ENCODE measurements at places on chromosomes 5 and 9. TPM values are rescaled to one million over a fixed set of nuclear protein-coding genes. Genes with fewer than 3 reads are reported as not detected.

DNA sequence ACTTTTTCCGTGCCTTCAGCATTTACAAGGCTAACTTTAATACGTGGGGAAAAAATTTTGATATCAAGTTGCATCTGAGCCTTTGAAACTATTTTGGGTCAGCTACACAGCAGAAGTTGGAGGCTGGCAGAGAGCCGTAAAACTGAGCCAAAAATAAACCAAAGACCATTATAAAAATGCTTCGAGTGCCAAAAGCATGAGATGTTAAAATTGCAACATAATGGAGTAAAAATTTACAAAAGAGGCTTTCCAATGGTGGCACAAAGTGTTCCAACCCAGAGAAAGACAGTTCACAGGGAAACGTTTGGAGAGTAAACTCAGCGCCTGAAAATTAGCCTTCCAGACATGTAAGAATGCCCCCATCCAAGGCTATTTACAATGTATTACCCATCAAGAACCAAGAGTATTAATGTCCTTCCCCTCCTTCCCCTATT is 190.3 kb downstream of the TLE1 start:
- H3K36me3 ChIP-seq = no peaks in the 10 kb centered on the region
- no peak overlapping the region for H3K4me3 ChIP-seq
- H3K27ac ChIP-seq = peak overlapping the region; percentile 68
- H3K27me3 ChIP-seq = peaks cover 23% of the 10 kb centered on the region
- no peak for DNase-seq

GRCh38 chr9:83382421-83382820 is 155.8 kb downstream of the FRMD3 start:
- no peaks in the 10 kb centered on the region for H3K27me3 ChIP-seq
- no peaks in the 10 kb centered on the region for H3K36me3 ChIP-seq
- H3K4me1 ChIP-seq = no peaks in the 10 kb centered on the region
- H3K27ac ChIP-seq = no peak overlapping the region

GRCh38 chr9:113996531-113997001 is 81.5 kb downstream of the AMBP start:
- H3K4me1 ChIP-seq = peaks cover 7% of the 10 kb centered on the region
- H3K36me3 ChIP-seq = peaks cover 15% of the 10 kb centered on the region

- H3K4me1 ChIP-seq = peaks cover 1% of the 10 kb centered on the region
- H3K4me3 ChIP-seq = no peak overlapping the region
- DNase-seq = no peak
- no peaks in the 10 kb centered on the region for H3K36me3 ChIP-seq
- no peak overlapping the region for H3K27ac ChIP-seq
Measured at GRCh38 chr9:13648676-13649075, 369.2 kb upstream of the MPDZ start.

Gene TSLP
- not detected for total RNA-seq

Gene ZFP62
- 21.7 TPM for total RNA-seq

GRCh38 chr9:14561929-14562405 is 131.3 kb downstream of the ZDHHC21 start:
- no peaks in the 10 kb centered on the region for H3K36me3 ChIP-seq
- no peak for DNase-seq
- H3K4me1 ChIP-seq = peaks cover 9% of the 10 kb centered on the region
- H3K27me3 ChIP-seq = no peaks in the 10 kb centered on the region
- no peak overlapping the region for H3K27ac ChIP-seq

DNA sequence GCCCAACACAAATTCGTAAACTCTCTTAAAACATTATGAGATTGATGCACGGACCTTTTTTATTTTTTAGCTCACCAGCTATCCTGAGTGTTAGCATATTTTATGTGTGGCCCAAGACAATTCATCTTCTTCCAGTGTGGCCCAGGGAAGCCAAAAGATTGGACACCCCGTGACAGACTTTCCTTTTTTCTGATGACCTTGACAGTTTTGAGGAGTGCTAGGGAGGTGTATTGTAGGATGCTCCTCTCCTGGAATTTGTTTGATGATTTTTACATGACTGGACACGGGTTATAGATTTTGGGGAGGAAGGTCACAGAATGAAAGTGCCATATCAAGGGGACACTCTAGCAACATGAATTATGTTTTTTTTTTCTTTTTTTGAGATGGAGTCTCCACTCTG is 69.3 kb upstream of the FANCC start:
- no peak overlapping the region for H3K4me3 ChIP-seq
- DNase-seq = no peak
- no peaks in the 10 kb centered on the region for H3K36me3 ChIP-seq
- H3K4me1 ChIP-seq = peaks cover 9% of the 10 kb centered on the region
- H3K27me3 ChIP-seq = peaks cover 2% of the 10 kb centered on the region

GRCh38 chr5:112635771-112636731 is 101.6 kb upstream of the APC start:
- peaks cover 3% of the 10 kb centered on the region for H3K4me1 ChIP-seq
- no peak overlapping the region for H3K4me3 ChIP-seq
- no peak for DNase-seq
- H3K27ac ChIP-seq = no peak overlapping the region
- no peaks in the 10 kb centered on the region for H3K36me3 ChIP-seq

GRCh38 chr5:3394891-3395599 is 200.6 kb upstream of the IRX1 start:
- H3K4me3 ChIP-seq = no peak overlapping the region
- H3K27ac ChIP-seq = no peak overlapping the region
- H3K4me1 ChIP-seq = no peaks in the 10 kb centered on the region
- no peaks in the 10 kb centered on the region for H3K27me3 ChIP-seq
- no peaks in the 10 kb centered on the region for H3K36me3 ChIP-seq

DNA sequence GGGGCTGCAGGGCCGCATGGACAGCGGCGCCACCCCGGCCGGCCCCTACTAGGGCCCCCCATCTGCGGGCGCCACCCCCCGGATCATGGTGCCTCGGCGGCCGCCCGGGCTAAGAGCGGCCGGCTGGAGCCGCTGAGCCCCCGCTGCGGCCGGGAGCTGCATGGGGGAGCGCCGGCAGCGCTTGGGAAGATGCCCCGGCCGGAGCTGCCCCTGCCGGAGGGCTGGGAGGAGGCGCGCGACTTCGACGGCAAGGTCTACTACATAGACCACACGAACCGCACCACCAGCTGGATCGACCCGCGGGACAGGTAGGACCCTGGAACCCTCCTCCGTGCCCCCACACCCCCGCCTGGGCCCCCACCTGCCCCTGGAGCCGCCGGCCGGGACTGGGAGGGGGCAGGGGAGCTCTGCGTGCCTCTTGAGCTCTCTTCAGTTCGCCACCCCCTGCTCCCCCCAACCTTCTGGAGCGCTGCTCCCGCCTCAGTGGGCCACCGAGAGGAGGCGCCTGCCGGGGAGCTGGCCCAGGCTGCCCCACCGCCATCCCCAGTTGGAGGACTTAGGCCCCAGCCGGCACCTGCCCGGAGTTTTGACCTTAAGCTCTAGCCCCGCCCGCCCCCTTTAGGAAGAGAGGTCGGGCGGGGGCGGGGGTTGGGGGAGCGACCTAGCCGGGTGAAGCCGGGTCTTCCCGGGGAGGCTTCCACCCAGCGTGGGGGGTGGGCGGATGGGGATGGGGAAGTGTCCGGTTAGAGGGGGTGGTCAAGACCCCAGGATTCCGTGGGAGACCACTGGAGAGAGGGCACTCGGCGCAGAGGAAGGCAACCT is 730 bp downstream of the WWC1 start:
- no peak for DNase-seq
- H3K36me3 ChIP-seq = no peaks in the 10 kb centered on the region
- peaks cover 25% of the 10 kb centered on the region for H3K4me1 ChIP-seq
- no peak overlapping the region for H3K27ac ChIP-seq
- H3K4me3 ChIP-seq = peak overlapping the region; percentile 40

Gene EFNA5
- total RNA-seq = 35.4 TPM

- DNase-seq = no peak
- H3K36me3 ChIP-seq = no peaks in the 10 kb centered on the region
- no peaks in the 10 kb centered on the region for H3K27me3 ChIP-seq
- H3K27ac ChIP-seq = no peak overlapping the region
Measured at GRCh38 chr5:61275841-61276240, 56.2 kb upstream of the ZSWIM6 start.

Gene PKD2L2
- total RNA-seq = not detected

Gene FOXD4L5
- 0.16 TPM for total RNA-seq

DNA sequence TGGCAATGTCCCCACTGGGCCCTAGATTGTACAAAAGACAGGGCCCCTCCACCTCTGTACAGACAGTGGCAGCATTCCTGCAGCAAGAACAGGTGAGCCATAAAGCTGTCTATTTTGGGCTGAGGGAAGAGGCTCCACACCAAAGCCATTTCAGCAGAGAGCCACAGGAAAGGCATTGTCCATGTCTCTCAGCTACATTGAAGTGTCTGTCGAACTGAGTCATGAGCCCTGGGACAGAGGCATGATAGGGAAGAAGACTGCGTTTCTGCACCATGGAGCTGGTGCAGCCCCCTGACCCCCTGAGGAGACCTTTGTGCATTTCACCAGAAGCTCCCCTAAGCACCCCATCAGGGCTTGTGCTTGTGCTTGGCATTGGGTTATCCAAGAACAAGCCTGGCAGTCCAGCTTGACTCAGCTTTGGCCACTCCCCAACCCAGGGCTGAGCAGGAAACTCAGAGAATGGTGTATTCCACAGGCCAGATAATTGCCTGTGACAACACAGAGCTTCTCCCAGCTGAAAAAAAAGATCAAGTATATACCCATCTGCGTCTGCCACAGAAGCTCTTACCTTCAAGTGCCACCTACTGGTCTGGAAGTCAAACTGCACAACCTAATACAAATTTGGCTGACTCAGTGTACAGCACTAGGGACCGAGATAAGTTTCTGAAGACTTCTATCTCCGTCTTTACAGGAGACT is 5.9 kb upstream of the FRMD3 start:
- DNase-seq = no peak
- peaks cover 5% of the 10 kb centered on the region for H3K27me3 ChIP-seq
- H3K36me3 ChIP-seq = no peaks in the 10 kb centered on the region
- no peaks in the 10 kb centered on the region for H3K4me1 ChIP-seq

Gene NDUFA8
- 48.5 TPM for total RNA-seq

DNA sequence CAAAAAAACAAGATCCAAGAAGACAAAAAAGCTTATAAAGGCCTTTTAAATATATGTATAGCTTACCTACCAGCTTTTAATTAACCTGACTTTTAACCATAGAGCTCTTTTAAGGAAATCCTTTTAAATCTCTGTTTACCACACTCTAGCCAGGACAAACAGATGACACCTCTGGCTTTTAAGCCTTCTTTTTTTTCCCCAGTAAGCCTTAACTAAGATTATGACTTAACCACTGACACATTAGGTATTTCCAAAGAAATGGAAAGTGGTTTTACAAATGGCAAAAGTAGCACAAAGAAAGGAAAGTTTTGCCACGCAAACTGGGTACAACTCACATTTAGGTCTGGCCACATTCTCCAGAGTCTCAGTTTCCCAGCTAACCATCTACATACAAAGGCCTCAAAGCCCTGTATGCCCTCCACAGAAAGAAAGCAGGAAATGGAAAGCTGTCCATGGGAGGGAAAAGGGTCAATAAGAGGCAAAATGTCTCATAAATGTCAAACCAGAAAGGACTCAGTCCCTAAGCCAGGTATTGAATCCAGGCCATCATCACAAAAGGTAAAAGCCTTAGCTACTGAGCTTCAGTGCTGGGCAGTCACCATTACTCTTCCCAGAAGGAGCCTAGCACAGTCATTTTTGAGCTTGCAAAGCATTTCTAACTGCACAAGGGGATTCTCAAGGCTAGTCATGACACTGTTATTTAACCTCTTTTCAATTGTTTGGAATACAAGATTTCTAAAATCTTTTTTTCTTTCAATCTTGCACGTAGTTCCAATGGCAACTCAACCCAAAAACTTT is 19.7 kb downstream of the TMEM161B start:
- H3K27me3 ChIP-seq = no peaks in the 10 kb centered on the region
- H3K4me1 ChIP-seq = peaks cover 5% of the 10 kb centered on the region
- DNase-seq = no peak
- H3K27ac ChIP-seq = no peak overlapping the region
- H3K4me3 ChIP-seq = no peak overlapping the region

DNA sequence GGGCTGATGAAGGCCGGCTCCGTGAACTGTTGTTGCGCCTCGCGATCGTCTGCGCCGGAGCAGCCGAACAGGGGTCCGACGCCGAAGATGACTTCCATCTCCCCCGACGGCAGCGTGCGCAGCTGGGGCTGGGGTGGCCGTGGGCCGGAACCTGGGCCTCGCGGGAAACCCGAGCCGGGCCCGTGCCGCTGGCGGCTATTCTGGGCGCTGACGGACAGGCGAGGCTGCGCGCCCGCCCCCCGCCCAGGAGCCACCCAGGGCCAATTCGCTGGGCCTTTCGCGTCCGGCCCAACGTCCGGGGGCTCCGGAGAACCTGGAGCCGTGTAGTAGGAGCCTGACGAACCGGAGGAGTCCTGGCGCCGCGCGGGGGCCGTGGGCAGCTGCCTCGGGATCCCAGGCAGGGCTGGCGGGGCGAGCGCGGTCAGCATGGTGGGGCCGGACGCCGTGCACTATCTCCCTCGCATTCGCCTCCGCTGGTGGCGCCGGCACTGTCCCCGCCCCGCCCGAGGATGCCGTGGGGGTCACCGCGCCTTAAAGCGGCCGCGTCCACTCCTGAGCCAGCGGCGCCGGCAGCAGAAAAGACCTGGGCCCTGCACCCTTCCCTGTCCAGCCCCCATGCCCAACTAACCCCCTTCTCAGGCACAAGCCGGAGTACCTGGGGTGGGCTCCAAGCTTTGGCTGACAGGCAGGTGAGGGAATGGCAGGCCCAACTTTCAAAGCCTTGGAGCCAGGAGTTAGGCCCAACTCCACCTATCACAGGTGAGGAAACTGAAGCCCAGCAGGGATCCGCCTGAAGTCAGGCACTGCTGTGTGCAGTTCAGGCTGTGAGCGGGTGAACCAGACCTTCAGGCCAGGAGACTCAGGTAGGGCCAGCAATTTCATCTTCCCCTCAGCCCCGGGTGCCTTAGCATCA is at the start of gene PROB1:
TSS of gene PROB1 (minus strand) at position 451 of the 913 bp plus-strand sequence. CDS start at position 428, 23 bp downstream.
- H3K4me3 ChIP-seq = peak within 1 kb of the TSS; percentile 78
- peaks cover 6% of the 10 kb centered on the region for H3K36me3 ChIP-seq
- peaks cover 28% of the 10 kb centered on the region for H3K4me1 ChIP-seq
- no peak within 1 kb of the TSS for H3K27ac ChIP-seq

Gene ACSL6
- not detected for total RNA-seq

DNA sequence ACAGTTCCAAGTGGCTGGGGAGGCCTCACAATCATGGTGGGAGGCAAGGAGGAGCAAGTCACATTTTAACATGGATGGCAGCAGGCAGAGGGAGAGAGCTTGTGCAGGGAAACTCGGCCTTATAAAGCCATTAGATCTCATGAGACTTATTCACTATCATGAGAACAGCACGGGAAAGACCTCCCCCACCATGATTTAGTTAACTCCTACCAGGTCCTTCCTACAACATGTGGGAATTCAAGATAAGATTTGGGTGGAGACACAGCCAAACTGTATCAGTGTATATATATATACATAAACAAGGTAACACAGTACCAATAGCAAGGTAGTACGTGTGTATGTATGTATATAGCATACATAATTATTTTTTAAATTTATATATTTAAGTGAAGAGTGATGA is 50.9 kb downstream of the NFX1 start:
- H3K27me3 ChIP-seq = no peaks in the 10 kb centered on the region
- H3K4me1 ChIP-seq = no peaks in the 10 kb centered on the region
- no peak overlapping the region for H3K4me3 ChIP-seq
- peak; percentile 49 for DNase-seq
- no peak overlapping the region for H3K27ac ChIP-seq
- peaks cover 53% of the 10 kb centered on the region for H3K36me3 ChIP-seq

- DNase-seq = no peak
- H3K27me3 ChIP-seq = no peaks in the 10 kb centered on the region
- H3K4me3 ChIP-seq = no peak overlapping the region
- no peaks in the 10 kb centered on the region for H3K4me1 ChIP-seq
- H3K36me3 ChIP-seq = no peaks in the 10 kb centered on the region
Measured at GRCh38 chr9:17045381-17045940, 89.4 kb upstream of the CNTLN start.

GRCh38 chr5:143376911-143377813 is 26.3 kb downstream of the NR3C1 start:
- no peaks in the 10 kb centered on the region for H3K27me3 ChIP-seq
- H3K36me3 ChIP-seq = peaks cover 8% of the 10 kb centered on the region
- H3K4me3 ChIP-seq = no peak overlapping the region
- DNase-seq = no peak
- H3K27ac ChIP-seq = peak overlapping the region; percentile 27
- H3K4me1 ChIP-seq = peaks cover 29% of the 10 kb centered on the region

Data from osteocyte (in vitro differentiated cells).